ENCODE measurements at places on chromosomes 1 and 21.

DNA sequence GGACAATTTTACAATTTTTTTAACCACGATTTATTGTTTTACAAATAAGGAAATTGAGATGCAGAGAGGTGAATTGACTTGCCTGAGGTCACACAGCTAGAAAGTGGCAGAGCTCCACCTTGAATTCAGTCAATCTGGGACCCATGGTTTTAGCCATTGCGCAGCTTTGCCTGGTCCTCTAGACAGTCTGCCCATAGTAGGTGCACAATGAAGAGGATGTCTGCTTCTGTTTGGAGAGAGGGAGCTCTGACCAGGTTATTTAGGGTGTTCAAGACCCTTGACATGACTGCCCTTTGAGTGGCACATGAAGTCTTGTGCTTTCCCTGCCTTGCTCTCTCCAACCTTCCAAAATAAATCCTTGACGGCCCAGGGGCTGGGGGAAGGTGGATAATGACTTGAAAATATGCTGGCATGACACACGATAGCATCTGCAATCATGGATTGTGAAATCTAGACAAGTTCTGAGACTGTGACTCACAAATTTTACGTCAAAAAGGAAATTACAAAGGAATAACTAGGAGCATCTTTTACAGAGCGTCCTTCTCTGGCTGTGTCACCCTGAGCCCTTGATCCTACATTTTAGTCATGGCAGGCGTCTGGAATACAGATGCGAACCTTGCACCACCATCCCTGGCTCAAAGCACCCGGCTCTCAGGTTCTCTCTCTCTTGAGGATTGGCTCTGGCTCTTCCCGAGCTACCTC, 26.2 kb upstream of the ID3 start:
- DNase-seq = no peak

- no peak for DNase-seq
Observed at GRCh38 chr1:182280504-182280900, 111.1 kb downstream of the GLUL start.

DNA sequence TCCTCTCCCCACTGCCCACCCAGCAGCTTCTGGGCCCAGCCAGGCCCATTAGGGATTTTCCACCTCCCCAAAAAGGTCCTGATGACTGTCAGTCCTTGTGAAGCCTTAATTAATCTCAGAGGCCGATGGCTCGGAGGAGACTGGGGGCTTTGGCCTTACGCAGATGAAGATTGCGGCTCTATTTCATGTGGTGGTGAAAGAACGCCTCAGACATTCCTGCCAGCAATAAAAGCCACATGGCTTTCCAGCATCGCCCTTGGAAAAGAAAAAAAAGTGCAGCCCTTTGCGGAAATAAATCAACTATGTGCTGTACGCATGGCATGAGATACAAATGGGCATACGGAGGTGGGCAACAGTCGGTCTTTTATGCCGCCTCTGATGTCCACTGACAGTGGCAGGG, 6.6 kb upstream of the RUNX3 start:
- no peak for DNase-seq

DNA sequence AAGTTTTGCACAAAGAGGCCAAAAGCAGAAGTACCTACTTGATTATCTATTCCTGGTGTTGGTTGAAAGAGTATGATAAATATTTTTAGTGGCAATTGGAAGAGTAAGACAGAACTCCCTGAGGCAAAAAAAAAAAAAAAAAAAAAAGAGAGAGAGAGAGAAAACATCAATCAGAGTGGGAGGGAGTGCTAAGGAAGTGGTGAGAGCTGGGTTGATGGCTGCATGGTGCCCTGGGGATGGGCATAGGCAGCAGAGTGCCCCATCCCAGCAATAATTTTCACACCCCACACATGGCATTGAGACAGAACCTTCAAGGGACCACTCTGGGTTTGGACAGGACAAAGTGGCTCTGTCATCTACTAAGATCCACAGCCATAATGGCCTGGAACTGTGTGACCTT, 59.4 kb upstream of the FAM20B start:
- DNase-seq = no peak

GRCh38 chr21:46183910-46184624, at the start of gene SPATC1L:
Gene SPATC1L (minus strand): TSS chr21:46184459. CDS start chr21:46182816, 1,643 bp downstream.
- DNase-seq = peak; percentile 84

DNA sequence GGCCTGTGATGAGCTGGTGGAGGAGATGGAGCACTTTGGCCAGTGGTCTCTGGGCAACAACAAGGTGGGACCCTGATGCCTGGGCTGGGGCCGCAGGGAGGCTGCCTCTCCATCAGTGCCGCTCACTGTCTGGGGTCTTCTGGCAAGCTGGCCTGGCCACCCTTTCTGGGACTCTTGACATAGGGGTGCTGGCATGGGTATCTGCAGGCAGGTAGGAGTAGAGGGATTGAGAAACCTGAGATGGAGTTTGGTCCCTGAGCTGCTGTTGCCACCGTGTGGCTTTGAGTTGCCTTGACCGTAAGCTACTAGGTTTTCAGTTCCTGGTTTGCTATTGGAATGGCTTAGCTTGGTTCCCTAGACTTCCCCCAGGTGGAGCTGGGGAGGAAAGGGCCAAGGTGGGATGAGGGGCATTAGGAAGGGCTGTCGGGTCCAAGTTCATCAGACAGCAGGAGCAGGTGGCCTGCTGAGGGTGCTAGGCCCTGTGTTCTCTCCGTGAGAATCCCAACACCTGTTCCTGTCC, 13.2 kb upstream of the MFN2 start:
- DNase-seq = peak; percentile 94

Measured in endodermal cell (in vitro differentiated cells).